Stimulated activated CD8-positive, alpha-beta memory T cell treated with anti-CD3 and anti-CD28 coated beads, Interleukin-4, amount 100 ng/mL, for 48 hours (primary cell): ENCODE measurements at places on chromosomes 6 and 20.
A peak's percentile ranks its signal among the peaks of the same experiment; 100 is the strongest.

- DNase-seq: no peak
These were observed 84.2 kb upstream of the FOXC1 start for GRCh38 chr6:1525364-1526038.

GRCh38 chr20:32965115-32965514 is 39.1 kb downstream of the SUN5 start:
- no peak for DNase-seq

GRCh38 chr6:145842693-145843546 is 28.3 kb upstream of the FBXO30 start:
- no peak for DNase-seq

DNA sequence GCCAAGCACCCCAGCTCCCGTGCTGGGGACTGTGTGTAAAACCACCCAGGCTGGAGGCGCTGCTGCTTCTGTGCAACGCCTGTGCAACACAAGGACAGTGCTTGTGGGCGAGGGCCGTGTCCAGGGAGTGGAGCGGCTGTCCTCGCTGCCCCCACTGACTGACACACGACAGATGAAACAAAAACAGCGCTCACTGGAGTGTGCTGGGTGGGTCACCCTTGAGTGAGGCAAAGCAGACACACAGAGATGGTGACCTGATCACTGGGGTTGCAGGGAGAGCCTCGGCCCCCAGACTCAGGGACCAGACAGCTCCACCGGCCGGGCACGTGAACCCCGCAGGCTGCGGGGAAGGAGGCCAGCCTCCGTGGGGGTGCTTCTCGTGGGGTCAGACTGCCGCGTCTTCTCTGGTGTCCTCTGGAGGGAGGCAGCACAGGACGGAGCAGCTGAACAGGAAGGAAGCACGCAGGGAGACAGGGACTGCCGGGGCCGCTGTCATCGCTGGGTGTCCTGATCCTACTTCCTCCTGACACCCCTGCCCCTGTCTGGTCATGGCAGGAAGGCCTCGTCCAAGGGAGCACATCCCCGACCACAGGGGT is 75.9 kb upstream of the CST7 start:
- no peak for DNase-seq

DNA sequence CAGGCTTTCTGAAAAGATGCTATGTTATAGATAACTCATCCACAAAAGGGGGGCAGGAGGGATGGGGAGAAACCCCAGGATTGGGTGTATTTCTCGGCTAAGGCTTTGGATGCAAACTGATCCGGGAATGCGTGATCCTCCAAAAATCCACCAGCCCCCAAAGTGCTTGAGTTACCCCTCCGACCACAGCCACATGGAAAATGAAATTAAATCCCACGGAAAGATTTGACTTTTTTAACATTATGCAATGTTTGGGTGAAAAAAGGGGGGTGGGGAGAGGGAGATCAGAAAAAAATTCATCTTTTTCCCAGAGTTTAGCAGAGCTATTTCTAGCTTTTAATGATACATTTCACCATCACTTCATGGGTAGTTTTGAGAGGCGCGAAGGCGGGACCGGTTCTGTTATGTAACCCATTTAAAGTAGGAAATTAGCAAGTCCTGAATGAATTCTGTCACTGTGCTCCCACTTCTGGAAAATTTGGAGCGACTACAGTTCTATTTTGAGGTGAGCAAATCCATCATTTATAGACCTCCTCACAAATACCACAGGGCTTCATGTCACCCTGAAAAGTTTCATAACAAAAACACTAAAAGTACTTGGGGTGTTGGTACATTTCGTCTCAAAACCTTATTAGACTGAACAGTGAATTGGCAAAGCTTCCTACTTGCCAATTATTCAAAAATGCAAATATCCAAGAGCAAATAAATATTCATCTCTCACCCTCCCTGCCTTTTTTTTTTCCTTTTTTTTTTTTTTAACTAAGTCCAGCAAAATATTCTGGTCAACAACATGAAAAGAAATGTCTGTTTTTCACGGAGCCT is 51.9 kb upstream of the NFATC2 start:
- no peak for DNase-seq

- no peak for DNase-seq
These were observed 19.2 kb downstream of the MGME1 start for GRCh38 chr20:17987988-17988387.

- no peak for DNase-seq
These were observed 65.0 kb downstream of the NCOA7 start for GRCh38 chr6:125855783-125856182.

- no peak for DNase-seq
These were observed 138.0 kb downstream of the HFE start for GRCh38 chr6:26224940-26225847.

GRCh38 chr6:136920671-136921380 is 1.3 kb upstream of the SLC35D3 start:
- DNase-seq: peak; percentile 38

DNA sequence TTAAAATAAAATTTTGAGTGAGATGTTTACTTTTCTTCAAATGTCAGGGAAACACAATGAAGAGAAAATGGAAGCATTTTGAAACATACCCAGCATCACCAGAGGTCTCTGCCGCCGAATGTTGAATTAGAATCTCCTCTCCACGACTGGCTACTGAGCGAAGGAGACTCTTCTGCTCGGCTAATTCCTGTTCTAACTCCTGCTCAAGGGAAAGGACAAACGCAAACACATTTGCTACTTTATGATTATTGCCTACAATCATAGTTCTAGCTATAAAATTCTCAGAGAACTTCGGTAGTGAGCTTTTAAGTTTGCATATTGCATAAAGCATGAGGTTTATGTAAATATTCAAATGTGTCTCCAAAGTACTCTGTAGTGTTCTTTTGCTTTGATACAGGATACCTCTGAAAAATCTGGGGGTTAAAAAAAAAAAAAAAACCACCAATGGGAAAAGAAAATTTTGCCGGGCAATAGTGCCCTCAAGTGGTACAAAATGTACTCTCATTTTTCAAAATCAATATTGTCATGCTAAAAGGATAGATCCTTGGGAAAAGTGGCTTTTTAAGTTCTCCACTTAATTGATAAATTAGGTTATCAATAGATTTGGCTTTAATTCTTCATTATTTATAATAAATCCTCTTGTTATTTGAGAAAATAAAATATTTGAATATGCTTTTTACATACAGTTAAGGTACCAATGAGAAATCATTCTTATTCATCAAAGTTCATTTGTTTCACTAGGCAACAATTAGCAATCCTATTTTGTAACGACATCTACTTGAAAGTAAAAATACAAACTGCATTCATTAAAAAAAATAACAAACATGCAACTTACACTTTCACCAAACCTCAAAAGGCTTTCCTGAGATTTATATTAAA is 369.0 kb downstream of the SYNE1 start:
- peak; percentile 38 for DNase-seq

GRCh38 chr6:100186552-100186951 is 192.5 kb upstream of the MCHR2 start:
- DNase-seq: no peak
